ENCODE measurements at places on chromosomes 1 and 21.

DNA sequence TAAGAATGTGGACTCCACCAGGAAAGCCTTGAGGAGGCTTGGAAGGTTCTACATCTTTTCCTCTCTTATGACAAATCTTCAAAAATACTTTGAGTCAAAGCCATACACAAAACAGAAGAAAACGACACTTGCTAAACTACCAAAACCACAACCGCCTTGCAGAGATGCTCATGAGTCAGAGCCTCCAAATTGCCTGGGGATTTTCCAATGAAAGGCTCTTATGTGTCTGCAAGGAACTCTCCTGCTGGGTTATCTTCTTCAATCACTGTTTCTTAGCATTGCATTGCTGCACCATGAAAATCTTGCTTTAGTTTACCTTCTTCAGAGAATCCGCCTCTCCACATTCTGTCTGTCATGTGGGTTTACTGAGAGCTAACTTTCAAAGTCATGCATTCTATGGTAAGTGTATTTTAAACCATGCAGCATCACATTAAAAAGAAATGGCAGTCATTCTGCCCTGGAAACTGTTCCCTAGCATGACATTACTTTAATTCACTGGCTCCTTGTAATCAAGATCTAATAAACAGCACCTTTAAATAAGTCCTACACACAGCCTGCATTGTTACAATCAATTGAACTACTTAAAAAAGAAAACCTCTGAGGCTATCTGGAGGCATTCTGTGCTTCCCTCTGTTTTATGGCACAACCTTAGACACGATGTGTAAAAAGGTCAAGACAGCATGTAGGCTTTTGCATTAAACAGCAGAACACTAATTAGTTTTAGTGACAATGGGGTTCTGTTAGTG lies 210.0 kb upstream of the FOXD3 start:
- no peak for DNase-seq

DNA sequence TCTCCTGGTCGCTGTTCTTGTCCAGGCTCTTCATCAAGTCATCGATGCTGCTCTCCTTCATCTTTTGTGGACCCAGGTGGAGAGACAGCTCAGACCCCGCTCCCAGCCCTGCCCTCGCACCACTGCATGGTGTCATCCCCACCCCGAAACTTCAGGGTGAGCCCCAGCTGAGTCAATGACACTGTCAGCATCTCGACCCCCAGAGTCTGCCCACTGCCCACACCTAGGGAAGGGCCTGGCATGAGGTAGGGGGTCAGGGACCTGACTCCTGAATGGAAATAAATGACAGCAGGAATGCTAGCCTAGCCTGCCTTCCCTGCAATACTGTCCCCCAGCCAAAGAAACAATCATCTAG lies 1.6 kb upstream of the S100A6 start:
- DNase-seq = no peak

- no peak for DNase-seq
Measured at GRCh38 chr1:202247837-202248795, 54.5 kb downstream of the LGR6 start.

GRCh38 chr1:36366091-36366661 lies 19.5 kb downstream of the STK40 start:
- no peak for DNase-seq

DNA sequence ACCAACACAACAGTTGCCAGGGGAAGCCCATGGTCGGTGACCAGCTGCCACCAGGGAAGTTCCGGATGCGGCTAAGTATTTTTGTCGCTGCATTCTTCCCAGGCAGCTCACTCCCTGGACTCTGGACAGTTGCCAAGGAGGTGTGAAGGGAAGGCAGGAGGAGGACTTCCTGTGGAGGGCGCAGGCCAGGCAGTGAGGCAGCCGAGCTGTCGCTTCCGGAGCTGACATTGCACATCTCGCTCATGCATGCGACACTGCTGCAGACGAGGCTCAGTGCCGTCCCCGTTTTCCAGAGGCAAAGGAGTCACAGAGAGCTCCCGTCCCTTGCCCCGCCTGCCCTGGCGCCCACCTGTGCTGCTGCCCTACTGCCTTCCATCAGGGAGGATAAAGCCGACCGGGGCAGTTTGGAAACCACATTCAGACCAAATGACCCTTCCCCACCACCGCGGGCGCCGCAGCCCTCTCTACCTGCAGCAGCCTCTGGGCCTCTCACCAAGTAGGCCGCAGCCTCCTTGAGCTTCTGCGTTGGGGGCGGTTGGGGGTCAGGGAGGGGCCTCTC lies 81.4 kb downstream of the NENF start:
- no peak for DNase-seq

GRCh38 chr21:34815831-34816705 lies 147.3 kb downstream of the CLIC6 start:
- DNase-seq = no peak

DNA sequence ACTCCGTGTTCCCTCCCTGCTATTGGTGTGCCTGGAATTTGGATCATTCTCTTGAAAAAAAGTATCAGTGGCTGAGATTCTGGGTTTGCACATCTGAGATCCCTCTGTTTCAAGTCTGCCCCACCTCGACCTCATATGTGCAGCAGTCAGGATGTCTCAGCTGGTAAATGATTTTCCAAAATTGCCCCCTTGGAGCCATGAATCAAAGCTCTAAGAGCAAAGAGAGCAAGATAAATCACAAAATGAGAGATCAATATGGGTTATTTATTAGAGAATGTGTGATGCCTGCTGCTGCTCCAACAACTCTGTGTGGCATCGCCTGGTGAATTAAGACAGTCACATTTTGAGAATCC lies 8.5 kb downstream of the CRP start:
- no peak for DNase-seq

DNA sequence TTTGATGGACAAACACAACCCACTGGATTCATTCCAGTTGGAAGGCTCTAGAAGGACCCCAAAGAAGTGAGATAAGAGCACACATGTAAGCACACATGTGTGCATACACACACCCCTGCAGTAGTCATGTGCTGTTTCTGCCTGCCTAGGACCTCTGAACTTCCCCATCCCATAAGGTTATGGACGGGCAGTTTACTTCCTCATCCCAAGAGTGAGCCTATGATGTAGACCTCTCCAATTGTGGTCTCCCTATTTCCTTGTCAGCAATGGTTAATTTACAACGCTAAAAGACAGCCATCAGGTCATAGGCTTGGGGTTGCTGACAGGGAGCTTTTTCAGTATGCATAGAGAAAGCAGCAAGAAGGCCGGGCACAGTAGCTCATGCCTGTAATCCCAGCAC lies 15.4 kb upstream of the ADAR start:
- DNase-seq = no peak

- DNase-seq = peak; percentile 42
Measured at GRCh38 chr1:9004700-9005394, 21.4 kb downstream of the SLC2A7 start.

DNA sequence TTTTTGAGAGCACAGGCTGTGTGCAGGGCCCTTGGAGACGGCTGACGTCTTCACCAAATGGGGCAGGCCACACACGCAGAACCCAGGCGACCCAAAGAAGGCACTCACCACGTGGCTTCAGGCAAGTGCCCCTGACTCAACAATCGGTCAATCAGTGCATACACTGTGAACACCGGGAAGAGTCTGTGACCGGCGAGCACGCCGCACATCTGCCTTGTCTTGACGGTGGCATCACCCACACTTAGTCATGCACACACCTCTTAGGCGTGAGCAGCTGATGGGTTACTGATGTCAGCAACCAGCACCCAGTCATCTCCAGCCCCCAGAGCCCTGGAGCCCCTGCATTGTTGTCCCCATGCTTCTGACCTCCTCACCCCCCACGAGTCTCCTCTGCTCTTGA lies 4.9 kb upstream of the LRRC3 start:
- DNase-seq = no peak

GRCh38 chr1:235902677-235903542 lies 36.2 kb upstream of the LYST start:
- no peak for DNase-seq

GRCh38 chr1:24337455-24337854 lies 18.3 kb downstream of the GRHL3 start:
- no peak for DNase-seq

DNA sequence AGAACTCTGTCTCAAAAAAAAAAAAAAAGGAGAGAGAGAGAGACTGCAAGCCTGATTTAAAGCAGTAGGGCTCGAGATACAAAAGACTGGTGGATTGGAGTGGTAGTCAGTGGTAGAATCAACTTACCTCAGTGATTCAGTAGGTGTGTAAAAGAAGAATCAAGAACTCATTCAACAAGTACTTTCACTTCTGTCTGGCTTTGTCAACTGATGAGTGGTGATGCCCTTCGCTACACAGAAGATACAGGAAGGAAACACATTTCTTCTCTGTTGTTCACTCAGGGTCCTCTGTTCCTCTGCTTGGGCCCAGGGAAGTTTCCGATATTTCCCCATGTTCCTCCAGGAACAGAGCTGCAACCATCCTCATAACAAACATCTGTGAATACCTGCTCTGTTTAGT lies 68.6 kb upstream of the COG2 start:
- DNase-seq = no peak

- no peak for DNase-seq
Measured at GRCh38 chr1:116991171-116991845, 10.3 kb upstream of the CD101 start.

GRCh38 chr1:7298749-7299151 lies 472.3 kb upstream of the VAMP3 start:
- no peak for DNase-seq

DNA sequence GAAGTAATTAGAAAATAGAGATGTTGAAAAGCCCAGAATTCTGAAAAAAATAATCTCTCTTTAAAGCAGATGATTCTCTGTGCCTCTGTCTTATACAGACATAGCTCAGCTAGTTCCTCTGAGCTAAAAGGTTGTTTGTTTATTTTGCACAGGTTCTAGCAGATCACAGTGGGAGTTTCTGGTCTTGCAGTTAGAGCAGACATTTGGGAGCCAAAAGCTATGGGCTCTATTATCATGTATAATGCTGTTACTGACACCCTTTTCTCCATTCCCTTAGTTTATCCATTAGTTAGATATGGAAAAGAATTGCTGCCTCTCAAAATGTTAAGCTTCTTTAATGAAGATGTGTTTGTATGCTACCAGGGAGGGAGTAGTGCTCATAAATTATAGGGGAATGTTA lies 20.5 kb upstream of the CD55 start:
- no peak for DNase-seq

DNA sequence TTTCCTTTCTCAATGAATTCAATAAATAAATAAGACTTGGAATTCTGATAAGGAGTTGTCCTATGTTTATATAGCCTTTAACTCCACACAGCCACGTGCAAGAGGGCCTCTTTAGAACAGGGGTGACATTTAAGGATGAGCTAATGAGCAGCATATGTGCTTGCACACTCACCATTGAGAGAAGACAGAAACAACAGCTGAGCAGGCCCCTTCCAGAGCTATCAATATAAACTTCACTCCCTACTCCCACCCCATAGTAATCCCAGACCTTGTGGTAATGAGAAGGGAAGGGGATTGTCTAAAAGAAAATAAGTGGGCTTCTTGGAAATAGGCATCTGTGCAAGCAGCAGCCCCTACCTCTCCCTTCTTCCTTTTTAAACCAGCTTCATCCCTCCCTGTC lies 176.0 kb downstream of the SEC16B start:
- no peak for DNase-seq

DNA sequence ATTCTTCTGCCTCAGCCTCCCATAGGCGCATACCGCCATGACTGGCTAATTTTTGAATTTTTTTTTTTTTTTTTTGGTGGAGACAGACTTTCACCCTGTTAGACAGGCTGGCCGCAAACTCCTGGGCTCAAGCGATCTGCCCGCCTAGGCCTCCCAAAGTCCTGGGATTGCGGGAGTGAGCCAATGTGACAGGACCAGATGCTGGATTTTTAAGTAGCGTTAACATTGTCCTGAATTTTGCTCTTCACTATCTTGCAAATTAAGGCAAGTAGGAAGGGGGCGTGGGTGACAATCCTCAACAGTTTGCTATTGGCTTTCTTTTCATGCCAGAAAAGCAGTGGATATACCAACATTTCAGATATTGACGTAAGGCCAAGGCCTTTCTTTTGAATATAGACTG lies 49.7 kb upstream of the TSNAX start:
- DNase-seq = no peak

- DNase-seq = no peak
Measured at GRCh38 chr1:210898473-210898872, 235.5 kb downstream of the KCNH1 start.

- no peak for DNase-seq
Measured at GRCh38 chr1:87961992-87962391, 633.3 kb downstream of the LMO4 start.

- no peak for DNase-seq
Measured at GRCh38 chr1:26290882-26291261, 11.0 kb downstream of the SH3BGRL3 start.

DNA sequence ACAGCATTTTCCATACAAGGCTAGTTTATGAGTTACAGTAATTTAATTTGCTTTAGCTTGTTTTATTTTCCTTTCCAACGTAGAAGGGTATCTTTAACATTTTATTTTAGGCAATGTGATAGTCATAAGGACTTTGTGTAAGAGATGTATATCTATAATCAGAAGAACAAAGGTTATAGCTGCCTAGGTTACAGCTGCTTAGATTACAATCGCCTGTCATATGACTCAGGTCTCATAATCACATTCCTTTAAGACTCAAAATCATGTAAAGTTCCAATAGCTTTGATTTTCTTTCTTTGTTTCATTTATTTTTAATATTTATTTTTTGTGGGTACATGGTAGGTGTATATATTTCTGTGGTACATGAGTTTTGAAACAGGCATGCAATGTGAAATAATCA lies 37.8 kb upstream of the COP1 start:
- DNase-seq = no peak

GRCh38 chr1:156858959-156859522 lies at the start of gene INSRR:
Gene INSRR, minus strand, starts transcription at chr1:156859117. Its CDS starts 496 bp downstream, at chr1:156858621.
- no peak for DNase-seq

DNA sequence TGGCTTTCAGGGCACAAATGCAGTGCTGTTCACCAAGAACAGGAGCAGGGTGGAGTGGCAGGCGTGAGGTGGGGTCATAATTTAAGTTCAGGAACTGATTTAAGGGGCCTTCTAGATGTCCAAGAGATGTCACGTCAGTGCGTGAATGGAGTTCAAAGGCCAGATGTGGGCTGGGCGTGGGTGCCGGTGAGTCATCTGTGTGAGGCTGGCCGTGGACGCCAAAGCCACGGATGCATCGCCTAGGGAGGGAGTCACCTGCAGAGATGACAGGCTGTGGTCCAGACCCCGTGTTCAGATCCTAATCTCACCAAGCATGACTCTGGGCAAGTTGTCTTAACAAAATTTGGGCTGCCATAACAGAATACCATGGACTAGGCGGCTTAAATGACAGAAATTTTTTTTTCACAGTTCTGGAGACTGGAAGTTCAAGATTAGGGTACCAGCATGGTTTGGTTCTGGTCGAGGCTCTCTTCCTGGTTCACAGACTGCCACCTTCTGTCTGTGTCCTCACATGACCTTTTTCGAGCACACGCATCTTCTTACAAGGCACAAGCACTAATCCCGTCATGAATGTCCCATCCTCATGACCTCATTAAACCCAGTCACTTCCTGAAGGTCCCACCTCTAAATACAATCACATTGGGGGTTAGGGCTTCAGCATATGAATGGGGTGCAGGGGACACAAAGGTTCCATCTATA lies 109.6 kb downstream of the PRDM2 start:
- no peak for DNase-seq

- DNase-seq = peak; percentile 2
Measured at GRCh38 chr1:246291127-246291526, 216.0 kb downstream of the SMYD3 start.

- no peak for DNase-seq
Measured at GRCh38 chr1:207343675-207344074, 22.2 kb downstream of the CD55 start.

- no peak for DNase-seq
Measured at GRCh38 chr1:221097479-221098281, 218.4 kb downstream of the HLX start.

GRCh38 chr1:14281412-14281811 lies 317.1 kb upstream of the KAZN start:
- no peak for DNase-seq
